Effector memory CD8-positive, alpha-beta T cell (primary cell): ENCODE measurements at places on chromosomes 2 and 18.

GRCh38 chr2:40418614-40419363 is 33.1 kb downstream of the SLC8A1 start:
- no peak overlapping the region for H3K4me3 ChIP-seq
- DNase-seq = no peak
- H3K4me1 ChIP-seq = no peaks in the 10 kb centered on the region
- no peaks in the 10 kb centered on the region for H3K27me3 ChIP-seq

DNA sequence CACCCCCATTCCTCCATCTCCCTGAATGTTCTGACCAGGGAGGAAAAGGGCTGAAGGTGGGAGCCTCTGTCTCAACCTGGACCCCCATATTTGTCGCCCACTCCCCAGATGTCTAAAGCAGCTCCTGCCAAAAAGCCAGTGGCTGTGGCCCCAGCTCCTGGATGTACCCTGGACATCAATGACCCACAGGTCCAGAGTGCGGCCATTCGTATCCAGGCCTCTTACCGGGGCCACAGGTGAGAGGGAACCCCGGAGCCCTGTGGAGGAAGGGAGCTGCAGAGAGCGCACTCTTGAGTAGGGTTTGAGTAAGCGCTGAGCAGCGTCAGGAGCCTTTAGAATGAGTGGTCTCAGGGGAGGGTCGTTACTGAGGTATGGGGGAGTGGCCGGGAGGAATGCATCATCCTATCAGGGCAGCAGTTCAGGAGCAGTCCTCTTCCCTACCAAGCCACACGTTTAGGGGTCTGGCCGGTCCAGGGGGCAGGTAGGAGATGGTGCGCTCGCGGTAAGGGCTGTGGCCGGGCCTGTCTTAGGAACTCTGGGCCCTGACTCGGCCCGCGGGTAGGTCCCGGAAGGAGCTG is 2.4 kb upstream of the GMPPA start:
- no peak overlapping the region for H3K27ac ChIP-seq
- no peak for DNase-seq
- peaks cover 3% of the 10 kb centered on the region for H3K36me3 ChIP-seq
- peaks cover 40% of the 10 kb centered on the region for H3K4me1 ChIP-seq
- peak overlapping the region; percentile 94 for H3K4me3 ChIP-seq

DNA sequence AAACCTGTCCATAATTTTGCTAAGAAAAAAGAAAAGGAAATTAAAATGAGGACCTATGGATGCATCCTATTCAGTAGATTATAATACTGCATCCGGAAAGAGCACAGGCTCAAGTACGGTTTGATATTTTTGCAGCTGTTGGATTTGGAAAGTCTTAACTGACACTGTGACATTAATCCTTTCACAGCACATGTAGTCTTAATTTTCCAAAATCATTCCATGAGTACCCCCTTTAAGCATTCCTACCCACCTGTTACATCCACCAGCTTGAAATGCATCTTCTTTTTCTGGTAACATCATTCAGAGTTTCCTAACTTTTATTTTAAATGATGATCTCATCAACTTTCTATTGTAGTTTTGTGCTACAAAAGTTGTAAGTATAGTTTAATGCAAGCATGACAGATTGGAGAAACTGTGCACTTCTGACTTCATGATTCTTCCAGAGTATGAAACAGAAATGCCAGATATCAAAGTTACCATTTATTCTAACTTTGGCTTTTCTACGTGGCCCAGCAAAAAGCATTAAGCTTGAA is 113.5 kb downstream of the ESCO1 start:
- no peak overlapping the region for H3K4me3 ChIP-seq
- DNase-seq = no peak
- no peak overlapping the region for H3K27ac ChIP-seq
- no peaks in the 10 kb centered on the region for H3K4me1 ChIP-seq

DNA sequence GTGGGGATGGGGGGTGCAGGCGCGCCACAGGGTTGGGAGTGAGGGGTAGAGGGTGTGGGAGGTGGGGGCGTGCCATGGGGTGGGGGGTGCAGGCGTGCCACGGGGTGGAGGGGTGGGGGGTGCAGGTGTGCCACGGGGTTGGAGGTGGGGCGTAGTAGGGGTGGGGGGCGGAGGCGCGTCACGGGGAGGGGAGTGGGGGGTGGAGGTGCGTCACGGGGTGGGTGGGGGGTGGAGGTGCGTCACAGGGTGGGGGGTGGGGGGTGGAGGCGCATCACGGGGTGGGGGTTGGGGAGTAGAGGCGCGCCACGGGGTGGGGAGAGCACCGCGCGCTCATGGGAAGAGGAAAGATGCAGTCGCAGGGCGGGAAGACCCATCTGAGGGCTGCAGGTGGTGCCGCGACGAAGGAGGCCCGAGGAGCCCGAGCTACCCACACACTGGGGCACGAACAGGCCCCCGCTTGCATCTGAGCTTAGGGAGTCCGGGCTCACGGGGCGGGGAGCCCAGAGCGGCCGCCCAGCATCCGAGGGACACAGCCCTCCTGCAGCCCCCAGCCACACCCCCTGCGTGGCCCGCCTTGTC is 37.5 kb downstream of the SNED1 start:
- no peak for DNase-seq
- H3K4me1 ChIP-seq = no peaks in the 10 kb centered on the region
- peak overlapping the region; percentile 83 for H3K4me3 ChIP-seq

DNA sequence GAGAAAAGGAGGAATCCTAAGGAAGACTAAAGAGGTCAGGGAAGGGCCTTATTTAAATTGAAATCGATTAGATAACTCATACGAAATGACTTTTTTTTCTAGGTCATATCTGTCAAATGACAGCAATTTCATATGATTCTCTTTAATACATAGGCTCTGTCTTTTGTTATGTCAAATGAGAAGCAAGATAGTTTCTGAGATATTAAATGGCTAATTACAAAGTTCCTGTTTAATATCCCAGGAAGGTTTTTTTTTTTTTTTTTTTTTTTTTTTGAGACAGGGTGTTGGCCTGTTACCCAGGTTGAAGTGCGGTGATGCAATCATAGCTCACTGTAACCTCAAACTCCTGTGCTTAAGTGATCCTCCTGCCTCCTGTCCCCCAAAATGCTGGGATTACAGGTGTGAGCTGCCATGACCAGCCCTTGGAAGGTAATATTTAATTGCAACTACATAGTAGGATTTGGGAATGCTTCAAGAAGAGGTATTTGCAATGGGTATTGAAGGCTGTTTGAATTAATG is 48.0 kb upstream of the RMND5A start:
- no peaks in the 10 kb centered on the region for H3K36me3 ChIP-seq
- no peaks in the 10 kb centered on the region for H3K27me3 ChIP-seq
- H3K27ac ChIP-seq = no peak overlapping the region
- H3K4me1 ChIP-seq = no peaks in the 10 kb centered on the region
- no peak for DNase-seq
- no peak overlapping the region for H3K4me3 ChIP-seq

DNA sequence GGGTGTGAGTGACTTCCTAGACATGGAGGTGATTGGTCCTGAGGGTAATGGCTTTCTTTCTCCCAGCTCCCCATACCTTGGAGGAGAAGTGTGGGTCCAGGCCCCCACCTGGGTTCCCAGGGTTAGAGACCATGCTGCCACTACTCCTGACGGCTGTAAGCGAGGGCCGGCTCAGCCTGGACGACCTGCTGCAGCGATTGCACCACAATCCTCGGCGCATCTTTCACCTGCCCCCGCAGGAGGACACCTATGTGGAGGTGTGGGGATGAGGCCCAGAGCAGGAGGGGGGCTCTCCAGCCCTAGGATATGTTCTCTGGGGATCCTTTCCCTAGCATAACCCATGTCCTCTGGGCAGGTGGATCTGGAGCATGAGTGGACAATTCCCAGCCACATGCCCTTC is 21.8 kb downstream of the CAD start:
- H3K36me3 ChIP-seq = peaks cover 51% of the 10 kb centered on the region
- peak overlapping the region; percentile 15 for H3K27ac ChIP-seq
- no peaks in the 10 kb centered on the region for H3K4me1 ChIP-seq
- no peaks in the 10 kb centered on the region for H3K27me3 ChIP-seq
- no peak overlapping the region for H3K4me3 ChIP-seq

- H3K27ac ChIP-seq = peak overlapping the region; percentile 92
- peaks cover 41% of the 10 kb centered on the region for H3K36me3 ChIP-seq
- no peaks in the 10 kb centered on the region for H3K27me3 ChIP-seq
- peak overlapping the region; percentile 86 for H3K4me3 ChIP-seq
- peaks cover 59% of the 10 kb centered on the region for H3K4me1 ChIP-seq
Observed at GRCh38 chr2:240568678-240569522, 616 bp downstream of the RNPEPL1 start.
